ENCODE measurements at places on chromosomes 11 and 22.

GRCh38 chr11:1077417-1078119 lies 2.9 kb downstream of the MUC2 start:
- DNase-seq: no peak

GRCh38 chr11:3143136-3143880 lies 21.8 kb downstream of the OSBPL5 start:
- no peak for DNase-seq

GRCh38 chr11:72471005-72471898 lies 36.9 kb upstream of the CLPB start:
- peak; percentile 76 for DNase-seq

DNA sequence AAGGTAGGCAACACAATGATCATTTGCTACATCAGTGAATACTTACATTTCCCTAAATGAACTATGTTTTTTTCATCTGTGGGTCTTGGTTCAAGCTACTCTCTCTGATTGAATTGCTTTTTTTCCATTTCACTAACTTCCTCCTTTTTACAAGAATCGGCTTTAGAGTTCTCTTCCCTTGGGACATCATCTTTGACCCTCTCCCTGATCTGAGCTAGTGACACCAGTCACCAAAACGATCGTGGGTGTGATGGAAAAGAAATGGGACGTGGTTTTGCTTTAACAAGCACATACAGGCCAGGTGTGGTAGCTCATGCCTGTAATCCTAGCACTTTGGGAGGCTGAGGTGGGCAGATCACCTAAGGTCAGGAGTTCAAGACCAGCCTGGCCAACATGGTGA lies 129.9 kb downstream of the WT1 start:
- DNase-seq: peak; percentile 44

DNA sequence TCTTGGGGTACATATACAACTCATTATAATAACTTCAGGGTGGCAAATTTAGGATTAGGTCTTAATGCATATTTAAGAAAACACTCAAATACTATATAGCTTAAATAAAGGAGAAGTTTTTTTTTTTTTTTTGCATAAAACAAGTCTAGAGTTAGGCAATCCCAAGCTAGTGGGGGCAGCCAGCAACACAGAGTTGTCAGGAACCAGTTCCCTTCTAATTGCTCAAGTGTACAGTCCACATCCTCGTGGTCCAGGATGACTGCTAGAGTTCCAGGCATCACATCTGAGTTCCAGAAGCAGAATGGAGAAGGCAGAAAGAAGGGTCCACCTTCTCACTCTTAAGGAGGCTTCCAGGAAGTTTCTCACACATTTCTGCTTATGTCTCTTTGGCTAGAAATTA lies 261.9 kb upstream of the PLET1 start:
- DNase-seq: no peak

- DNase-seq: no peak
Measured at GRCh38 chr22:33958741-33959140, 38.5 kb upstream of the LARGE1 start.

DNA sequence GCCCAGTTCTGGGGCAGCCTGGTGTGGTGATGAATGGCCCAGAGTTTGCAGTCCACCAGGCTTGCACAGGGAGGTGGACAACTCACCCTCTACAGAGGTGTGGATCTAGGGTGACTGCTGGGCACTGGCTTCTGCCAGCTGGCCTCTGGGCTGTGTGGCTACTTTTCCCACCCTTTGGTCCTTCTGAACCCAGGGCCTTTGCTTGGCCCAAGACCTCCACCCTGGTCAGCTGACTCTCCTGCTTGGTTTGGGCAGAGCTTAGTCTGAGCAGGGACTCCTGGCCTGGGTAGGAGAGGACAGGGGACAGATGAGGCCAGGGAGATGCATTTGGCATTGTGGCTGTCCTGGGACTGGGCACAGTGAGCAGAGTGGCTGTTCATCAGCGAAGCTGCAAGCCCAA lies 83.0 kb upstream of the SHANK2 start:
- no peak for DNase-seq

DNA sequence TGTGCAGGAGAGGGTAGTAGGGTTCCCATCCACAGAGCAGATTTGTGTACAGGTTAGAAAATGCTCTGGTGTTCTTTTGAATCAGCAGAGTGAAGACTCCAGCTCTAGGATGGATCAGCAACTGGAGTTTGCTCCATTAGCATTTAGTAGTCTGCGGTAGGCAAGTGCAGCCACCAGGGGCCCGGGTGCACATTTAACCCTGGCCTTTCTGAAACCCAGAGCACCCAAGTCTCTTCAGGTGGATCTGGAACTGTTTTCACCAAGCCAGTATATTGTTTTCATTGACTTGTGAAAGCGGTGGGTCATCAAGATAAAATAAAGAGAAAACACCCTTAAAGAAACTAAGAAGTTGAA lies 100.8 kb upstream of the CLPB start:
- no peak for DNase-seq

DNA sequence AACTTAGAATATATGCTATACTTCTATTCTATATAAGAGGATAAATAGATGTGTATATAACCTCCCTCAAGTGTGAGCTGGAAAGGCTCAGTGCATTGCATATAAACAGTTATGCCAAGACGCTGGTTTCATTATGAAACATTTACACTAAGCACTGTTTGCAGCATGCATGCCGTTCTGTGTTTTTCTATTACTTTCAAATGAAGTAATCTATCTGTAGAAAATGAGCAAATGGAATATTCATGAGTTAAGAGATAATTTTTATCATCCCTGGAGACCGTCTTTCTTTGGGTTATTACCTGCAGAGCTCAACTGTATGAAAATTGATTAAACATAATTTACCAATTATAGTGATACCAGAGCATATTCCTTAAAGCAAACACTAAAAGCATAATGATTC lies 925.7 kb upstream of the CCDC90B start:
- DNase-seq: no peak

GRCh38 chr22:23278883-23279675 lies 98.8 kb downstream of the BCR start:
- no peak for DNase-seq

- no peak for DNase-seq
Measured at GRCh38 chr11:134246678-134247077, 6.5 kb downstream of the THYN1 start.

DNA sequence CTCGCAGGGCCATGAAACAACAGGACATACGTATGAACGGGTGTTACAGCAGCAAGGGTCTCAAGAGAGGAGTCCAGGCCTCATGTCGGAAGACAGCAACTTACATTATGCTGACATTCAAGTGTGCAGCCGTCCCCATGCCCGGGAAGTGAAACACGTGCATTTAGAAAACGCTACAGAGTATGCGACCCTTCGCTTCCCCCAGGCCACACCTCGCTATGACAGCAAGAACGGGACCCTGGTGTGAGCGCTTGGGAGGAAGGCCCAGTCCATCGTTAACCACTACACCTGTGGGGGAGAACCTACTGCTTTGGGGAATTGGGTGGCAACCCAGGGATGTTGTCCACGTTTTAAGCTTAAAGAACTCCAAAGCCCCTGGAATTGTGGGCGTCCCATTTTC lies 7.2 kb downstream of the C11orf52 start:
- no peak for DNase-seq

- DNase-seq: no peak
Measured at GRCh38 chr11:93741882-93742226, 382 bp downstream of the C11orf54 start.

DNA sequence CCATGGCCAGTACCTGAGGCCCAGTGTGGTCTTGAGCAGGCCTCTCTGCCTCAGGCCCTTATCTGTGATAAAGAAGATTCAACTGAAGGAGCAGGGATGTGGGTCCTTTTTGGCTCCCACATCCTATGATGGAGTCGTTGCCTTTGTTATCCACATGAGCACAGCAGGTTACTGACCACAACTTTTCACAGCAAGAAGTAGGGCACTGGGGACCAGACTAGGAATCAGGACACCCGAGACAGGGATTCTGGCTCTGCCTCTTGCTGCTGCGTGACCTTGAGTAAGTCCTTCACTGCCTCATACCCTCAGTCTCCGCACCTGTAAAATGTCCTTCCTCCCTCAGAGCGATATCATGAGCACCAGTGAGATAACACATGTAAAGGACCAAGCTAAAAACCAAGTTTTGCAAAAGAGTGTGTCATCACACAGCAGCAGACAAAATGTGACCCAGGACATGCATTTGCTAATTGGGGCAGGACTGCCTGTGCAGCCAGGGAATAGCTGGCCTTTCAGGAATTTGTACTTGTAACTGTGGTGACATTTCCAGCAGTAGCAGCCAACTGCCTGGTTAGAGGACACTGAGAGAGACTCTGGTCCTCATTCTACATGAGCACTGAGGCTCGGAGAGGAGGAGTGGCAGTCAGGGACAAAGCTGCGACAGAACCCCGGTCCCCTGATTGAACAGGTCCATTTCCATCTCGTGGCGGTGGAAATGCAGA lies 13.2 kb upstream of the SMIM35 start:
- no peak for DNase-seq

- DNase-seq: no peak
Measured at GRCh38 chr11:20973940-20974559, 304.7 kb downstream of the NELL1 start.

DNA sequence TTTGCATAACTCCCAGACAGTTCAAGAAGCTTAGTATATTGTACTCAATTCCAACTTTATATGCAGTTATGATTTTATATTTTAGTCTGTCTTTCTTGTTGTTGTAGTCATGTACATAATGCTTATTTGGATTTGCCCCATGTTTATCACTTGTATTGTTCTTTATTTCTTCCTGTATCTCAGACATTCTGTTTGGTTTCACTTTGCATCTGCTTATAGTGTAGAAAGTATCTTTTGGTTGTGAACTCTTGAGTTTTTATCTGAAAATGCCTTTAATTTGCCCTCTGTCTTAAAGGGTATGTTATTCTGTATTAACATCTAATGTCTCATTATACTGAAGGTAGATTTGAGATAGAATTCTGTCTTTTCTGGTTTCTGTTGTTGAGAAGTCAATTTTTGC lies 275.4 kb downstream of the DYNC2H1 start:
- no peak for DNase-seq

DNA sequence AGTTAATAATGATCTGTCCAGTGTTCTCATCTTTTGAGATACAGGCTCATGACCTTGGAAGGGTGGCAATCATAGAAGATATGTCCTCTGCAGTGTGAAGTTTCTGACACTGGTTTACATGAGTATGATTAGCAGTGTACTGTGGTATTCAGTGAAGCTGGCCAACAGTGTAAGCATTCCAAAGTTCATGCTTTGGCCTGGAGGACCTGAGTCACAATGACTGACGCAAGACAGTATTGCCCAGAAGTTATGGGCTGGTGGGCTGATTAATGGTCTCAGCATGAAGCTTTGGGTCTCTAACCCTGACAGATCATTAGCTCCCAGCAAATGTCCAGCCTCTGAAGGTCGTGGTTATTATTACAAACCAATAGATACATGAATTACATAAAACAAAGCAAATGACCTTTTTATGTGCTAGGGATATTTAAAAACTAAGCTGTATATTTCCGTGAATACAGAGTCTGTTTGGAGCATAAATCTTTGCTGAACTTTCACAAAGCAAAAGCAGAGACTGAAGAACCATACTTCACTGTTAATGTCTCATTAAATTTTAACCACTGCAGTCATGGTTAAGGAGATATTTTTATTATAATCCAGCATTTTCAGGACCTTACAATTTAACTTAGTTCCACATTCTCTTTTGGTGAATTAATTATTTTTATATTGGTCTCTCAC lies 28.3 kb upstream of the USP47 start:
- DNase-seq: peak; percentile 14

GRCh38 chr22:34688825-34689224 lies 377.1 kb upstream of the ISX start:
- no peak for DNase-seq

- DNase-seq: no peak
Measured at GRCh38 chr11:107301878-107302277, 155.7 kb downstream of the CWF19L2 start.

- no peak for DNase-seq
Measured at GRCh38 chr11:119982517-119983239, 155.2 kb downstream of the TRIM29 start.

DNA sequence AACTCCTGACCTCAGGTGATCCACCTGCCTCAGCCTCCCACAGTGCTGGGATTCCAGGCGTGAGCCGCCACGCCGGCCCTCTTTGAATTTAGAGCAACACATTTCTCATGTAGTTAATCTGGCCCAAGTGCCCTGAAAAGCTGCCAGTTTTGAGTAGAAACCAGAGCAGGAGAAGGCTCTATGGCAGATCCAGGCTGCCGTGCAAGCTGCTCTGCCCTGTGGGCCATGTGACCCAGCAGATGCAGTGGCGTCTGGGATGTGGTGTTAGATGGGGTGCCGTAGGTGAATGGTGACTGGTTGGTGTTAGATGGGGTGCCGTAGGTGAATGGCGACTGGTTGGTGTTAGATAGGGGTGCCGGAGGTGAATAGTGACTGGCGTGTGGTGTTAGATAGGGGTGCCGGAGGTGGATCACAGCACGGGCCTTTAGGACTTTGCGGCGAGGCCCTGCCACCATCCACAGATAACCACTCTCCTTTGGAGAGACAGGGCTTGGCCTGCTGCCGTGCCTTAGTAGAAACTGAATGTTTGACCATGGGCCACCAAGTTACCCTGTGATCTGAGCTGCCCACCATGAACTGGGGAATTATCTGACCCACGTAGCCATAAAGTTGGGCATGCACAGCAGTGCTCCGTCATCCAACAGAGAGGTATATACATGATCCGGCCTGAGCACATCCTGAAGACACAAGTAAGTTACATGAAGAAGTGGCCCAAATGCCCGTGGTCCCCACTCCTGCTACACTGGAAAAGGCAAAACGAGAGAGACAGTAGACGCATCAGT lies 32.7 kb downstream of the ASCL2 start:
- DNase-seq: no peak

- no peak for DNase-seq
Measured at GRCh38 chr22:38735465-38736256, 20.1 kb downstream of the SUN2 start.

DNA sequence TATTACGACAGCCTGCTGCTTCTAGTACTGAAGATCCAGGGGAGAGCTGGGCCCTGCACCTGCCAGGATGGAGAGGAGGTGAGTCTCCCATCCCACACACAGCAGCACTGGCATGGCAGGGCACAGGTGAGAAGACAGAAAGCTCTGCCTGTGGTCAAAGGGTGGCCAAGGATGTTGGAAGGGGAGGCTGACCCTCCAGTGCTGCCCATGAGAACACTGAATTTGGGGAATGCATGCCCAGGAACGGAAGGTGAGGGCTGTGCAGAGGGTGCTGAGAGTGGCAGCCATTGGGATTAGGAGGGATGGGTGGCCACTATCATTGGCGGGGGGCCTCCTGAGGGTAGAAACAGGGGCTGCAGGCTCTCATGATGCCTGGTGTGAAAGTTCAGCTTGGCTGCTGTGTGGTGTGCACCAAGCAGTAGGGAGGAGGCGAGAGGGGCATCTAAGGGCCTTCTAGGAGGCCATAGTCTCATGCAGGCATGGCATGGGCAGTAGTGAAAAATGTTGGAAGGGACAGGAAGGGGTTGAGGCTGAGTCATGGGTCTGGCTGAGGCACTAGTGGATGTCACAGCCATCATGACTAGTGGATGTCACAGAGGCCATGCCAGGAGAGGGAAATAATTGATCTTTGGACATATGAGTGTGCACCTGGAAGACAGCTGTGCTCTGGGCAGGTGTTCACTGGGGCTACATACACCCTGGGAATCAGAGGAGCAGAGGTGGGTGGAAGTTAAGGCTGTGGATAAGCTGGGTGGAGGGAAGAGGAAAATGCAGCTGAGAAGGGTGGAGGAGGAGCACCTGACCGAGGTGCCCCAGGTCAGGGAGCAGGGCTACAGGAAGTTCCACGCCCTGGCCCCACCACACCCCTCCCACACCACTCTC lies 2.5 kb upstream of the LRRC74B start:
- DNase-seq: peak; percentile 50

Data from NB4 (cell line).